ENCODE measurements at places on chromosomes 6 and 20.

DNA sequence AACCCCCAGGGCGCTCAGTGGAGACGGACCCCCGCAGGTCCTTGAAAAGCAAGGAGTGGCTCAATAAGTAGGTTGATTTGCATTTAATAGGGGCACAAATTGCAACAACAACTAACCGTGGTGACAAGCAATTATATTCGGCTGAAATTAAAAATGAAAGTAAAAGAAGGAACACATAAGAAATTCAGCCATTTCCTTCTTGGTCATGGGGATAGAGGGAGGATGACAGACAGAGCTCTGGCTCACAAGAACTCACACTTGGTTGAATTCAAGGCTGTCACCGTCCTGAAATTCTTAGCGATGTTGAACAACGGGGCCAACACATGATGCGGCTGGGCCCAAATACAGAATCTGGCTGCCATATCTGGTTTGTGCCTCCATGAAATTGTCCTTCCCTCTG lies 129.0 kb downstream of the EDN3 start:
- DNase-seq: no peak

GRCh38 chr20:31693987-31694661 lies 28.5 kb downstream of the BCL2L1 start:
- DNase-seq: peak; percentile 16

DNA sequence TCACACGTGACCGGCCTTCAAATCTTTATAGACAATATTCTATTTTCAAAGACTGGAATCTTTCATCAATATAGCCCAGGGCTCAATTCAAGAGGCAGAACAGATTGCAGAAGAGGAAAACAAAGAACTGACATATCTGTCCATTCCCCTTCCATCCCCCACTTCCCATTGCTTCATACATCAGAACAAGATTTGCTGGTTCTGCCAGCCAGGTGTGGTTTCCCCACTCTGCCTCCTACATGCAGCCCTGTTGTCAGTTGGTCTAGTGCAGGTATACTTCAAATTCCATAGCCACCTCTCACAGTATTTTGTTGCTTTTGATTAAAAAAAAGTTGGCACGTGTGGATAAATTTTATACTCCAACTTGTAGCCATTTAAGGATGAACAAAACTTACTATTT lies 174.9 kb downstream of the CD109 start:
- DNase-seq: no peak

DNA sequence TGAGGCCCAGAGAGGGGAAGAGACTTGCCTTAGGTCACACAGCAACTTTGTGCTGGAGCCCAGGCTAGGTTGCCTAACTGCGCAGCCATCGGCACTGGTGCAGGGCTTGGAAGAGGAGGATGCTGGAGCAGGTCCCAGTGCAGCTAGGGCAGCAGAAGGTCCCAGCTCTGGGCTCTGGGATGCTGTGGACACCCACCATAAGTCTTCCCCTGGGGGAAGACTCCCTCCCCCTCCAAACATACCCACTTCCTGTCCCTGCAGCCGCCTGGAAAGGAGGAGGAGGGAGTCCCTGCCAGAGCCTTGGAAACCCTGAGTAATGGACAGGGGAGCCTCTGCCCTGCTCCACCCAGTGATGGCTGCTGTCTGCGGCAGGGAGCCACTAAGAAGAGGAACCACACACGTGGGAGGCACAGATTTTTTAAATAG lies 93.6 kb downstream of the NCR2 start:
- no peak for DNase-seq

- DNase-seq: no peak
These were observed 1.9 kb downstream of the KLHL32 start for GRCh38 chr6:96926425-96926824.

DNA sequence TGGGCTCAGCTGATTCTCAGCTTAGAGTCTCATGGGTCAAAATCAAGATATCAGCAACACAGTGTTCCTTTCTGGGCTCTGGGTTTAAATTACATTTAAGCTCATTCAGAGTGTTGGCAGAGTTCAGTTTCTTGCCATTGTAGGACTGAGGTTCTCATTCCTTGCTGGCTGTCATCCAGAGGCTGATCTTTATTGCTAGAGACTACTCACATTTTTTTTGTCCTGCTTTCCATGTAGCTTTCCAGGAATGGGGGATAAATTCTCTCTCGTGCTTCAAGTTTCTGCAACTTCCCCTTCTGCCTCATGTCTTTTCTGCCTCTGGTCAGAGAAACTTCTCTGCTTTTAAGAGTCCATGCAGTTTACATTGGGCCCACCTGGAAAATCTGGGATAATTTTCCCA lies 86.9 kb downstream of the RFX6 start:
- DNase-seq: no peak

GRCh38 chr6:16103722-16104121 lies 25.2 kb upstream of the MYLIP start:
- DNase-seq: no peak

DNA sequence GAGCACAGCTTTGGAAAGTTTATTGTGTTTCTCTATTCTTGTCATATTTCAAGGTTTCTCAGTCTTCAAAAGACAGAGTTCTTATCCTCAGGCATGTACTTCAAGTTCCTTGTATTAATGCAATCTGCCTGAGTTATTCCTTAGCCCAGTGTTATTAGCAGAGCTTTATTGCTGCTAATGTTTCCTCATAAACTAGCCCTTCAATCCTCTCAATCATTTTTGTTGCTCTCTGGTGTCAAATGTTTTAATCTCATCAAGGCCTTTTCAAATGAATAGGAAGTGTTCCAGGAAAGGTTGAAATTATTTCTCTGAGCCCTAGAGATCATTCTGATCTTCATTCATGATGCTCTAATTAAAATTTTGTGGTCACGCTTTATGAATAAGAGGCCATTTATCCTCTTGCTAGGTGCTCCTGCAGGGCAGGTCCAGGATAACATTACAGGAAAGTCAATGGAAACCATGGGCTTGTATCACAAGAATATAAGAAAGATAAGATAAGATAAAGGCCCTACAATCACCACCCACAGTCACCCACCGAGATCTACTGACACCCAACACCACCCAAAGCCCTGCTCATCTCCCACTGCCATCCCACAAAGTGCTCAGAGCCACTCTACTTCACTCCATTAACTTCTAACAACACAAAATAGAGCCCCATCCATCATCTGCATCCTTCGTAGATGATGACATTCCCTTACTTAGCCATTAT lies 125.9 kb downstream of the COL9A1 start:
- DNase-seq: no peak

GRCh38 chr6:144897441-144897921 lies 612.3 kb downstream of the UTRN start:
- DNase-seq: no peak

GRCh38 chr6:159170333-159170672 lies 1.1 kb downstream of the FNDC1 start:
- no peak for DNase-seq

- no peak for DNase-seq
These were observed 7.4 kb downstream of the PSMG4 start for GRCh38 chr6:3266170-3266569.

DNA sequence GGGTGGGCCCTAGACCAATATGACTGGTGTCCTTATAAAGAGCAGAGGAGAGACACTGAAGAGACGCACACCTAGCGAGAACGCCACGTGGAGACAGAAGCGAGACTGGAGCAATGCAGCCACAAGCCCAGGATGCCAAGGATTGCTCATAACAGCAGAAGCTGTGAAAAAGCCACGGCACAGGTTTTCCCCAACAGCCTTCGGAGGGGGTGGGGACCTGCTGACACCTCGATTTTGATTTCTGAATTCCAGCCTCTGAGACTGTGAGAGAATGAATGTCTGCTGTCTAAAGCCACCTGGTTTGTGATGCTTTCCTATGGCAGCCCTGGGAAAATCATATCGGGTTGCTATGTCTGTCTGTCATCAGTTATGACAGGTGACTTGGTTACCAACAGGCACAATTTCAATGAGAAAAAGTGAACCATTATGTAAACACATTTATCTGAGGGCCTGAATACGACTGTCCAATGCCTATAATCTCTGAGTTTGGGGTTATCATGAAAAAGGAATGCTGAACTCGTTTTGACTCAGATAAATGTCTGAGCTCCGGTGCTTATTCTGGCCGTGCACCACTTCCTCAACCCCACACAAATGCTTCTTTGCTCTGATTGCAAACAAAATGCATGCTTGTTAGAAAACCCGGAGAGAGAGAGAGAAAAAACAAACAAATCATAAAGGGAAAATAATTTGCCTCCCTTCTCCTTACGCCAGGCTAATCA lies 769.7 kb downstream of the PTPRT start:
- no peak for DNase-seq

GRCh38 chr6:128487746-128488145 lies 32.7 kb downstream of the PTPRK start:
- DNase-seq: no peak

DNA sequence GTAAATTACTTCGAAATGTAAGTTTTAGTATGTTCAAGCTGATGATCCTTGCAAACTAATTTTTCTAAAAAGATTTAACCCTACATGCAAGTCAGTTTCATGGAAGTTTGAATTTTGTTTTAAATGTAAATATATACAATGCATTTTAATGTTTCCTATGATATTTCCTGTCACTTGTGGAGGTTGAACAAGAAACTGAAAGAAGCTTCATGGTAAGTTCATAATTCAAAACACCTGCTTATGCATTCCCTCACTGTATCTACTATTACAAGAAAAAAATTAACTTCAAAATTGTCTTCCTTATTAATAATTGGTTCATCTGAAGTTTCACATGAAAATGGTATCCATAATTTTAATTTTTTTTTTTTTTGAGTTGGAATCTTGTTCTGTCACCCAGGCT lies 24.8 kb downstream of the KIF6 start:
- no peak for DNase-seq

- no peak for DNase-seq
These were observed 329.0 kb upstream of the NRSN1 start for GRCh38 chr6:23797041-23797440.

GRCh38 chr6:144969602-144970272 lies 684.6 kb downstream of the UTRN start:
- DNase-seq: no peak

Data from NCI-H1092 treated with DMSO at 0.1 percent for 48 hours (cell line).